ENCODE measurements at places on chromosomes 7 and 10.

DNA sequence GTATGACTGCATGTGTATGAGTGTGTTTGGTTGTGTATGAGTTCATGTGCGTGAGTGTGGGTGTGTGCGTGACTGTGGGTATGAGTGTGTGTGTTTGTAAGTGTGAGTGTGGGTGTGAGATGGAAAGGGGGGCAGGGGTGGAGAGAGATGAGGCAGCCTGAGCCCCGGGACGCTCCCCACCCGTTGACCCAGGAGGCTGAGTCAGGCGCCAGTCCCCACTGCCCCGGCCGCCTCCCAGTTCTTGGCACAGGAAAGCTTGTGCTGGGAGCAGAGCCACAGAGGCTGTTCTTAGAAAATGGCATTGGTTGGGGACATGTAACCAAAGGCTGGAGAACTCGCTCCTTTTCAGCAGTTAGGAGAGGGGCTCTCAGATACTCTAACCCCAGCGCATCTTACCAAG, 27.8 kb upstream of the NUB1 start:
- no peak for DNase-seq

GRCh38 chr7:70614237-70615045, 517.5 kb upstream of the GALNT17 start:
- no peak for DNase-seq

GRCh38 chr10:61475449-61475873, 22.3 kb upstream of the TMEM26 start:
- DNase-seq = no peak

DNA sequence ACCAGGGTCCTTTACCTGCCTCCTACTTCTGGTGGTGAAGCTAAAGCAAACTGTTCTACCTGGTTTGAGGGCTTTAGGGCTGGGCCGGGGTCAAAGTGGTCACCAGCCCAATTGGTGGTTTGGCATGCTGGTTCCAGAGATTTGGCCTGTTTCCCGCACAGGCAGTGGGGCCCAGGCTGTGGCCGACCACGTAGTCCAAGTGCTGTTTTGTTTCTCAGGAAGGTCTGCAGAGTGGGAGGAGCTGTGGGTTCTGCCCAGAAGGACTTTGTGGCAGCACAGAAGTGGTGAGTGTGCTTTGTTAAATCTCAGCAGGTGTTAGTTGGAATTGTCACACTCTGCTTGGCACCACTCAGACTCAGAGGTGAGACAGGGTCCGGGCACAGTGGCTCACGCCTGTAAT, 85.8 kb downstream of the MKX start:
- DNase-seq = no peak

- DNase-seq = no peak
Observed at GRCh38 chr10:191703-192518, 56.7 kb downstream of the ZMYND11 start.
